ENCODE measurements at places on chromosomes 1 and 21.

GRCh38 chr1:200075938-200076546 lies 48.5 kb downstream of the NR5A2 start:
- DNase-seq = no peak

DNA sequence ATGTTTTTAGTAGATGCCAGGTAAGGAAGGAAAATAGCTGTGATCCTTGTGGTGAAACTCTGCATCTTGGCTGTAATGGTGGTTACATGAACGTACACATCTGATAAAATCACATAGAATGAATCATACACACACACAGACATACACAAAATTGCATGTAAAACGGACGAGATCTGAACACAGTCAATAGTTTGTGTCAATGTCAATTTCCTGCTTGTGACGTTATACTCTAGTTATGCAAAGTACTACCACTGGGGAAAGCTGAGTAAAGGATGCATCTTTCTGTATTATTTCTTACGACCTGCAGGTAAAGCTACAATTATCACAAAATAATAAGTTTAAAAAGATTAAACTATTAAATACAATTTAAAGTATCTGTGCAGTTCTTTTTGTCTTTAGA lies 493.7 kb upstream of the ZP4 start:
- DNase-seq = no peak

- DNase-seq = no peak
These were observed 32.5 kb downstream of the LRRC3 start for GRCh38 chr21:44487831-44488230.

DNA sequence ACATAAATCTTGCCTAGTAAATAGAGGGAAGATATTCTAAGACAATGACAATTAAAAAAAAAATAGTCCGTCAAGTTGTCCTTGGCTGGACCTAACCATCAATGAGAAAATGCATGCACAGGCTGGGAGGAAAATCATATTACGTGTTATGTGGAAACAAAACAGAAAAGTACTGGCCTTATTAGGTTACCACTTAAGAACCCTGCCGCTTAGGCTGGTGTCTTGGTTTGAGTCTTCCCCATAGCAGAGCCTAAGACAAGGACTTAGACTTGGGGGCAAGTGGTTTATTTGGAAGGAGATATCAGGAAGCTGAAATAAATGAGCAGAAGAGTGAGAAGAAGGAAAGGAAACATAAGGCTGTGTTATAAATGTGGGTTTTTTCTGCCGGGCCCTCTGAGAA lies 186.4 kb downstream of the MRPL39 start:
- DNase-seq = no peak

DNA sequence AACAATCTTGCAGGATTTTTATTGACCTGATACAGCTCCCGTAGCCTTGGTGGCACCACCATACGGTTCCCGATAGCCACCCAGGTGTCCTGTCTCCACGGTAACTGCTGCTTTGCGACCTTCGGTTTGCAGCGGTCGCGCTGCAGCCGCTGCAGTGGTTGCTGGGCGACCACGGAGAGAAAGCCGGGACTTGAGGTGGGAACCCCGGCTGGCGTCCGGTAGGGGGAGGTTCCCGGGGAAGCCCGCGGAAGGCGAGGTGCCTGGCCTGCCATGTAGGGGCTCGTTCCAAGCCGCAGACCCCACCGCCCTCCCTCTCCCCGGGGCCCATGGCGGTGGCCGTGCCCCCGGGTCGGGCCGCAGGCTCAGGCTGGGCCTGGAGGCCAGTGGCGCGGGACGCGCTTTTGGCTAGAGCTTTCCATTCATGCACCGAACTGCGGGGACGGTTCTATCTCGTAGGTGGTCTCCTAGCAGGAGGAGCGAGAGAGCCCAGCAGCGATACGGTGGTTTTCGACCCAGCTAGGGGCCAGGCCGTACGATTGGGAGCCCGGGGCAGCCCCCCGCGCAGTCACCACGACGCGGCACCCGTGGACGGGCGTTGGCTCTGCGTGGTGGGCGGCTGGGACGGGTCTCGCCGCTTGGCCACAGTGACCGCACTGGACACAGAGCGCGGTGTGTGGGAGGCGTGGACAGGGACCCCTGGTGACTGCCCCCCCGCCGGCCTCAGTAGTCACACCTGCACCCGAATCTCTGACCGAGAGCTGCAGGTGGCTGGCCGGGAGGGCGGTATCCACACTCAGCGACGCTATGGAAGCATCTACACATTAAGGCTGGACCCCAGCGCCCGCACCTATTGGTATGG lies at the start of gene KLHDC9:
Gene KLHDC9 (plus strand): TSS at position 152 of the 859 bp plus-strand sequence. CDS start 175 bp downstream, at position 327.
- peak; percentile 53 for DNase-seq

DNA sequence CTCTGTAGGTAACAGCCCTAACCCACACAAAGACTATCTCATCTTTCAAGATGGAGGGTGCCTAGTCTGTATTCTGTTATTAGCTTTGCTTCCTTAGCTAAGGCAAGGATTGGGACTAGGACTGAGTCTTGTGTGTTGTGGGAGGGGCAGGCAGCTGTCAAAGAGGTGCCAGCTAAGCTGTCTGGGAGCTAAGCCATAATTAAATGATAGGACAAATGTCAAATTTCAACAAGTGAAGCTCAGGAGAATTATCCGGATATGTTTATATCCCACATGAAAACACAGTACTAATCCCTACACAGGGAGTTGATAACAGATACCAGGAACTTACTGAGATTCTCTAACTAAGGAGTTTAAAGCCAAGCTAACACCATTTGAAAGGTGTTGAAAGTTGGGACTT lies 70.5 kb upstream of the NGF start:
- no peak for DNase-seq

DNA sequence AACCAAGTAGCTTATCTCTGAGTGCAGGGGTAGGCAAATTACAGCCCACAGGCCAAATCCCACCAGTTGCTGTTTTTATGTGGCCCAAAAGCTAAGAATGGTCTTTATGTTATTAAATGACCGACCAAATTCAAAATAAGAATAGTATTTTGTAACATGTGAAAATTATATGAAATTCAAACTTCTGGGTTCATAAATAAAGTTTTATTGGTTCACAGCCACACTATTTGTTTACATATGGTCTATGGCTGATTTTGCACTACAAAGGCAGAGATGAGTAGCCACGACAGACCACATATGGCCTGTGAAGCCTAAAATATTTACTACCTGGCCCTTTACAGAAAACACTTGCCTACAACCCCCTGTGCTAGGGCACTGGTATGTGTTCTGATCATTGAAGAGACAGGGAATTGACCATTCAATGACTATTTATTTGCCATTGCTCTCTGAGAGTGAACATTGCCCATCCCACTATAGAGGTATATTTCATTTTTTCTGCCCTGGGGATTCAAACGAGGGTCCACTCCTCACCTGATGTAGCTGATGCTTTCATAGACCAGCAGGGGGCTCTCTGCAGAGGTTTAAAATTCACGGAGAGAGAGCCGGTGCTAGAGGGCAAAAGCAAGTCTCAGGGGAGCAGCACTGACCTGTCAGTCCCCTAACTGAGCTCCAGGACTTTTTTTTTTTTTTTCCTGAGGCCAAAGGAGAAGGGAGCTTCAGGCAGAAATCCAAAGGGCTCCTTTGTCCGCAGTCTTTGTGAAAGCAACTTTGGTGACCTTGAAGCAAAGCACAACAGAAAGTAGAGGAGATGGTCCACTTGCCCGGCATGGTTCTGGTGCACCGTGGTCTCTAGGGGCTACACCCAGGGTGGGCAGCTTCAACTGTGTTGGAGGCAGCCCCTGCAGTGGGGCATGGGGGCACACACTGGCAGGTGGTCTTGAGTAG lies 7.3 kb upstream of the GNL2 start:
- no peak for DNase-seq

DNA sequence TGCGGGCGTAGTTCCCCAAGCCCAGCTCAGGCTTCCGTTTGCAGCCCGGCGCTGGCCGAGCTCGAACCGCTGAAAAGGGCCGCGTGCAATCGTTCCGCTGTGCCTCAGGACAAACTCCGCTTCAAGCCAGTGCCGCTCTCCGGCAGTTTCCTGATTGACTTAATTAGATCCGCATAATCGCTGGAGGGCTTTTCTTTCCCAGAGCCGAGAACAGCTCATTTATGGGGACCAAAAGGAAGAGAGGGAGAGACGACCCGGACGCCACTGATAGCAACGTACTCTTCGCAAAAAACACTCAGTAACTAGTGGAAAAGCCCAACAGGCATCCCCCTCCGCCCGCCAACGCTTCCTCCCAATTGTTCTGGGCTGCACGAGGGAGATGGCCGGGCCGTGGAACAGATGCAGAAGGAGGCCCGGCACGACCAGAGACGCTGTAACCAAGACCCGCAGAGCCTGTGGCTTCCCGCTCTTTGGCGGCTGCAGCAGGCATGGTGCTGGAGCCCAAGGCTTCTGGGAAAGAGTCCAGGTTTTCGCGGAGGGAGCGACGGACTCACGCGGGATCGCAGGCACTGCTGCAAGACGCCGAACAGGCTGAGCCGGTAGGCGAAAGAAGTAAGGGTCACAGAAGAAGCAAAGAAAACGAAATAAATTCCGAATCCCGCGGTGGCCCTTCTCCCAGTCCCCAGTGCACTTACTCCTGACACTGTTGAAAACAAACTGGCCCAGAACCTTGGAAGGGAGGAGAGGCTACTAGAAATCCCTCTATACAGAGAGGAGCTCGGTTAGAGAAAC lies 3.6 kb upstream of the FOXD2 start:
- no peak for DNase-seq

GRCh38 chr1:108077991-108078390 lies 113.0 kb upstream of the VAV3 start:
- no peak for DNase-seq

DNA sequence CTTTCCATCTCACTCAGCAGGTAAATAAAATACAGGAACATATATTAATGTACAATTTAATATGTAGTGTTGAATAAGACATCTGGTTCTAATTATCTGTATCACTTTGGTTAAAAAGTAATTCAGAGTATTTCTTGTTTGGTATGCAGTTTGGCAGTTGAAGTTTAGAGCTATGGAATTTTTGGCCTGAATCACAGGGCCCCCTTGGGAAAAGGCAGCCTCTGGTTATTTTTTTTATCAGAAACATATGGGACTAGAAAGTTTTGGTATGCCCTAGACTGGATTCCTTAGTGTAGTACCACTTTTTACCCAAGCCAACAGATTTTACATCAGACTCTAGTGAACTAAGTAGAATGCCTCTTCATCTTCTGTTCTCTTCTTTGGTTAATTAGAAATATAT lies 26.4 kb downstream of the CNST start:
- DNase-seq = no peak

DNA sequence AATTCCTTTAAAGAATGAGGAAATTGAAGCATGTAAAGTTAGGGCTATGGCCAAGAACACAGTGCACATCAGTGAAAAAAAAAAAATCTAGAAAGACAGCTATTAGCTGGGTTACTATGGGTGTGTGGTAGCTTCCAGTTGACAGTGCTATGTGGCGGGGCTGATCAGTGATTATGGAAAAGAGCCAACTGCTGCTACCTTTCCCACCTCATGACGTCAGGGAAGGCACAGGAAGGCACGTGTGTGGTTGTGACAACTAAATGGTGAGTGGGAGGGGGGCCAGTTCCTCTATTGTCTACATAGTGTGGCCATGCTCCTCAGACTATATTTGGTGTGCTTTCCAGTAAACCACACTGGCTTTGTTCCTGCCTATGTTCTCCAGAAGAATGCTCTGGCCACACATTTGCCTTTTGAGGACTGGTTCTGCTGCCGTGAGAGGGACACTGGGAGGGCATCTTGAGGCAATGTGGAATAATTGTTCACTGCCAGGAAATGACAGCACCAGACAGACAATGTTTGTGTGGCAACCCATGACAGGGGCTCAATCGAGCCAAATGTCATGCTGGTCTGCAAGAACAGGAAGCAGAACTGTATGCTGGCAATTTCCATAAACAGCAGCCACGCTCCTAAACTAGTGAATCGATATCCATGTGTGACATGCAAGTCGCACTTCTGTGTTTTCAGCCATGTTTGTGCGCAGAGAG lies 3.0 kb upstream of the SDE2 start:
- no peak for DNase-seq

GRCh38 chr1:231734417-231734816 lies 107.8 kb downstream of the DISC1 start:
- DNase-seq = no peak

DNA sequence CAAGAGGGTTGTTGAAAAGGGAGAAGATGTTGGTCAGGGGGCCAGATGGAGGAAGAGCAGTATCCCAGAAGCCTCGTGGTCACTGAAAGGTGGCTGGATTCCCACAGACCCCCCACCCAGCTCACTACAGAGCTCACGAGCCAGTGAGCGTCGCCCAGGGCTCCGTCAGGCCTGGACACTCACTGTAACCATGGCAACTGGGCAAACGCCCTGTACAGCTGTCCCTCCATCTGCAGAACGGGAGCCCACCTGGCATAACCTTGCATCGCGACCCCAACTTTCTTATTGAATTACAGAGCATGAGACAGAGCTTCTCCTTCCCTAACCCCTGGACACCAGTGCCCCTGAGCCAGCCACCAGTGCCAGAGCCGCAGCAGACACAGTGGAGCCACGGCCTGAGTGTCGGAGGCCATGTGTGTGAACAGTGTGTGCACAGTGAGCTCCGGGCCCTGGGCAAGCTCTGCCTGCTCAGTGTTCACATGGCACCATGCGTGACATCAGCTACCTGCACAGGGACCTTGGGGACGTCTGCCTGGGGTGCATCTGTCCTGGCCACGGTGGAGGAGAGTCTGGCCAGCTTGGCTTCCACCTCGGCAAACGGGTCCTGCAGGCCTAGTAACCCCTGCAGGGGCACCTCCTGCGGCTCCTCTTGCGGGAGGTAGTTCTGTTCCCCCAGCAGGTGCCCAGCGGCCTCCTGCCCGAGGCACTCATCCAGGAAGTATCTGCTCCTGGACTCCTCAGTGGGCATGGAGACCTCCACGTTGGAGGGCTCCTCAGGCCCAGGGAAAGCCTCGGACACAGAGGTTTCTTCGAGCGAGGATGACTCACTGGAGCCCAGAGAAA lies 25.9 kb upstream of the DDOST start:
- no peak for DNase-seq

DNA sequence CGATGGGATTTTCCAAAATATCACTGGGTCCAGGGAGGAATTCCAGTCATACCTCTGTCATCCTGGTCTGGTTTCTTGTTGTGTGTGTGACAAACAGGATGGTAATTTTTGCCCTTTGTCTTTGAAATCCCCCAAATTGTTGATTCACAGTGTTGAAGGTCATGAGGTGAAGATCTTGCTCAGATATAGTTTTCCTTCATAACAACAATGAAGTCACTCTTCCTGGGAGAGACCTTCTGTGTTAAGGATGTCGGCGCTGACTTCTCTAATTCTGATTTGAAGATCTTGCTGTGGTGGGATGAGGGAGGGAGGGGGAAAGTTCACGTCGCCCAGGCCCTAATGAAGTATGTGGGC lies 32.2 kb upstream of the MPZL1 start:
- DNase-seq = no peak

GRCh38 chr1:39666772-39667171 lies 5.1 kb downstream of the NT5C1A start:
- no peak for DNase-seq

DNA sequence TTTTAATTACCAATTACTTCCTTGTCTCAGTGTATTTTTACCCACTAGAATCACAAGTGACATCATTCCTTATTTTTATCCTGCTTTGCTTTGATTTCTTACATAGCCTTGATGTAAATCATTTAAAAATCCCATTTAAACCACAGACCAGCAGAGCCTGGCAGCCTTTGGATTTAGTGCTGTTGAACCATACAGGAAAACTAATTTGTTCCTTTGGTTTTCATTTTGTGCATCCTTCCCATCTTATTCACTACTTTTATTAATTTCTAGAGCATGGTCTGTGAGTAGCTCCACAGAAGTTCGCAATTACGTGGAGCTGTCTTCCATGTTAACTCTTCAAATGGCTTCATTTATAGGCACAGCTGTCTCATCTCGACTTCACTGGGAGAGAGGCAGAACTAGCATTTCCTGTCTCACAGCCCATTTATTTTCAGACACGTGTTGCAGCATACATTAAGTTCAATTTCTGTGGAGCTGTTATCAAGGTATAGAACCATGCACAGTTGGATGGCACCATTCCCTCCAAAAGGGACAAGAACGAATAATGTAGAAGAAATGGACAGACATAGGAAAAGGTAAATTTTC lies 235.3 kb downstream of the MRPL39 start:
- no peak for DNase-seq

Measured in mesothelial cell of epicardium (in vitro differentiated cells).